ENCODE measurements at places on chromosomes 7 and 10. TPM values are rescaled to one million over a fixed set of nuclear protein-coding genes. Genes with fewer than 3 reads are reported as not detected.

The COL1A2 gene
- 2,300 TPM for total RNA-seq

The AKR1D1 gene
- total RNA-seq, result not detected

The AKR1C4 gene
- not detected for total RNA-seq

The SPDYE9 gene
- total RNA-seq, result 0.06 TPM

The GPC2 gene
- 9.8 TPM for total RNA-seq

The POLR3A gene
- 15.3 TPM for total RNA-seq

The TAS2R41 gene
- not detected for total RNA-seq

The DYNC1I1 gene
- 66.8 TPM for total RNA-seq

The LGI1 gene
- total RNA-seq, result 68.7 TPM

The ETV1 gene
- 43.5 TPM for total RNA-seq

The HTR5A gene
- 0.99 TPM for total RNA-seq

The TRIM50 gene
- not detected for total RNA-seq

The OGA gene
- total RNA-seq, result 267 TPM

The PNLIPRP3 gene
- total RNA-seq, result not detected

The TAS2R5 gene
- total RNA-seq, result 3.5 TPM

The HTRA1 gene
- total RNA-seq, result 150 TPM

The HHEX gene
- 6.0 TPM for total RNA-seq

The PTF1A gene
- total RNA-seq, result 0.22 TPM

The TMEM229A gene
- total RNA-seq, result 0.55 TPM

The DPY19L1 gene
- 52.5 TPM for total RNA-seq

The GRID1 gene
- total RNA-seq, result 14.6 TPM
